ENCODE measurements at places on chromosomes 7 and 10.
A peak's percentile ranks its signal among the peaks of the same experiment; 100 is the strongest.

DNA sequence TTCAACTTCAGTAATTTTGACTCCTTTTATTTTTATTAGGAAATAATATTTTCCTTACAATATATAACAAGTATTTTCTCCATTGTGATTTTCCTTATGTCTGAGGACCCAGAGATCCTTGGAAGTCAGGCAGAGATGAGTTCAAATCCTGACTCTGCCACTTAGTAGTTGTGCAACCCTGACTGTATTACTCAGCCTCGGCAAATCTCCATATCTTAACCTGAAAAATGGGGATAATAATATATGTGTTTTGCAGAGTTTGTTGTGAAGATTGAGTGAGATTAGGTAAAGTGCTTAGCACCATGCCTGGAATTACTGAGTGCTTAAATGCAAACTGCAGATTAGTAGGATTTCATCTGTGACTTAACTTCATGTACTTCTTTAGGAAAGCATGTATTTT lies 120.5 kb upstream of the KLF14 start:
- no peak for DNase-seq

- no peak for DNase-seq
Observed at GRCh38 chr7:81873559-81873958, 103.7 kb upstream of the HGF start.

GRCh38 chr7:116395141-116395791 lies 104.3 kb upstream of the CAV2 start:
- no peak for DNase-seq

GRCh38 chr10:58457761-58458616 lies 54.7 kb upstream of the BICC1 start:
- no peak for DNase-seq

- DNase-seq: peak; percentile 55
Observed at GRCh38 chr10:95793401-95794045, 37.6 kb downstream of the ENTPD1 start.

GRCh38 chr7:23298141-23298881 lies 828 bp upstream of the MALSU1 start:
- no peak for DNase-seq

GRCh38 chr7:132941428-132941827 lies 140.5 kb downstream of the CHCHD3 start:
- DNase-seq: no peak

DNA sequence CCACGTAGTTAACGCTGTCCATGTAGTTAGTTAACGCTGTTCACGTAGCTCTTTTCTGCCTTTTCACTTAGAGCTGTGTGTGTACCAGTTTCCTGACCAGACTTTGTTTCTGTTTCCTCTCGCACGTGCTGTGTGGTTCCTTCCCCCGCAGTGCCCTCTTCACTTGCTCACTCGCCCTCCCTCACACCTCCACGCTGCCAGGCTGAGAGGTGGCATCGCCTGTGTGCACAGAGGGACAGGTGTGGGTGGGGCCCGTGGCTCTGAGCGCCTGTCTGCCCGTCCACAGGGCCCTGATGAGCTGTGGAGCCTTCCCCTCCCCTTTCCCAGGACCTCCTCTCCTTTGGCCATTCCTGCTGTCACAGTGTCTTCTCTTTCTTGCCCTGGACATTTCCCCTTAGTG lies 30.6 kb downstream of the WDR37 start:
- DNase-seq: no peak

DNA sequence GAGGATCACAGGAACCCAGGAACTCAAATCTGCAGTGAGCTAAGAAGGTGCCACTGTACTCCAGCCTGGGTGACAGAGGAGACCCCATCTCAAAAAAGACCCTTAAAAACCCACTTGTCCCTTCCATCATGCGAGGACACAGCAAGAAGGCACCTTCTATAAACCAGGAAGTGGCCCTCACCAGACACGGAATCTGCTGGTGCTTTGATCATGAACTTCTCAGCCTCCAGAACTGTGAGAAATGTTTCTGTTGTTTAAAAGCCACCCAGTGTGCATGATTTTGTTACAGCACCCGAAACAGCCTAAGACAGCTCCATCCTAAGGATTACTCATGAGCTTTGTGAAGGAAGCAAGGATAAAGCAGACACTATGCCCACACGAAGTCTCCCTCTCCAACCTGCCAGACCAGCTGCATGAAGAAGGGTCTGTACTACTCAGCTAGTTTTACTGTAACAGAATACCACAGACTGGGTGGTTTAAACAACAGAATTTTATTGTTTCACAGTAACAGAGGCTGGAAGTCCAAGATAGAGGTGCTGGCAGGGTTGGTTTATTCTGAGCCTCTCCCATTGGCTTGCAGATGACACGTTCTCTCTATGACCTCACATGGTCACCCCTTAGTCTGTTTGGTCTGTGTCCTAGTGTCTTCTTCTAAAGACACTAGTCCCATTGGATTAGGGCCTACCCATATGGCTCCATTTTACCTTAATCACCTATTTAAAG lies 13.7 kb downstream of the VIM start:
- DNase-seq: no peak

DNA sequence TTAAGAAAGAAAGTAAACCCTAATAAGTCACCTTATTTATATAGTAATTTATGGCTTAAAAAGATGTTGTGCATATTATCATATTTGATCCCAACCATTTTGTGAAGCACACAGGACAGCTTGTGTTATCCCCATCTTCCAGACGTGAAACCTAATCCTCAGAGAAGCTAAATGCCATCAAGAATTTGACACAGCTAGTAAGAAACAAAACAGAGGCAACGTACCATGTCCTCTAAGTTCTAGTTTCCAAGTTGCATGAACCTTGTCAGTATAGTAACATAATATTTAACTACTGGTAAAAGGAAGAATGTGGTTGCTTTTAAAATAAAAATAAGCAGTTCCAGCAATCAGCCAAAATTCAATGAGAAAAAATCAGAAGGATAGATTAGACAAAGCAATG lies 41.5 kb downstream of the PTN start:
- no peak for DNase-seq

- no peak for DNase-seq
Observed at GRCh38 chr10:97131666-97132065, 54.1 kb downstream of the SLIT1 start.

DNA sequence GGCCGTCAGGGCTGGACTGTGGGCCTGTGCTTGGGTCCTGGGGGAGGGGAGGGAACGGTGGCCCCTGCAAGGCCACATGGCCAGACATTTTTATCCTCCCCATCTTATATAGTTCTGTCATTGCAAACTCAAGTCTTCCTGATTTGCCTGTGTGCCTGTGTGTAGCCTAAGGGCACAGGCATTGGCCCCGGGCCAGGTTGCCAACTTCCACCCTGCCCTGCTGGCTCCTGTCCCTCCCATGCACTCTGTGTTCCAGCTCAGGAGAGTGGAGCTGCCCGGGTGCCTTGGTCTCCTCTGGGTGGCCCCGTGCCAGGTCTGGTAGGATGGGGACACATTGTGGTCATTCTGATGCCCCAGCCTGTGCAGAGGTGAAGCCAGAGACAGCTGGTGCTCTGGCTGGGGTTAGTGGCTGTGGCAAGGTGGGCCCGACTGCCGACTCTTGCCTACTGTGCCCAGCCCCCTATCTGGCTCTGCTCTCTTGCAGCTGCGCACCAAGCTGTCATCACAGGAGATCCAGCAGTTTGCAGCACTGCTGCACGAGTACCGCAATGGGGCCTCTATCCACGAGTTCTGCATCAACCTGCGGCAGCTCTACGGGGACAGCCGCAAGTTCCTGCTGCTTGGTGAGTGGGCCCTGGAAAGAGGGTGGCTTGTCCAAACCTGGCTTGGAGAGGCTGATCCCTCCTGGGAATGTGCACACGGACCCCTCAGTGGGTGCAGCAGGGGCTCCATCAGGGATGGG lies 14.8 kb downstream of the NACAD start:
- no peak for DNase-seq

DNA sequence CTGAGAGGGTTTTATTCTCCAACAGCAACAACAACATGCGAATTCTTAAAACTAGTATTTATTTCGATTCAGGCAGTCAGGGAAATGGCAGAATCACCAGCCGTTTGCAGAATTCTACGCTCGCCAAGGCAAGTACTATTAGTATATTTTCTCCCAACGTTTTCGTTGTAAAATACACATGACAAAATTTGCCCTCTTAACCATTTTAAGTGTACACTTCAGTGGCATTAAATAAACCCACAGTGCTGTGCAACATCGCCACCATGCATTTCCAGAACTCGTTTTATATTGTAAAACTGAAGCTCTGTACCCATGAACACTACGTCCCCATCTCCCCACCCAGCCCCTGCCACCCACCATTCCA lies 10.8 kb downstream of the EN2 start:
- no peak for DNase-seq

DNA sequence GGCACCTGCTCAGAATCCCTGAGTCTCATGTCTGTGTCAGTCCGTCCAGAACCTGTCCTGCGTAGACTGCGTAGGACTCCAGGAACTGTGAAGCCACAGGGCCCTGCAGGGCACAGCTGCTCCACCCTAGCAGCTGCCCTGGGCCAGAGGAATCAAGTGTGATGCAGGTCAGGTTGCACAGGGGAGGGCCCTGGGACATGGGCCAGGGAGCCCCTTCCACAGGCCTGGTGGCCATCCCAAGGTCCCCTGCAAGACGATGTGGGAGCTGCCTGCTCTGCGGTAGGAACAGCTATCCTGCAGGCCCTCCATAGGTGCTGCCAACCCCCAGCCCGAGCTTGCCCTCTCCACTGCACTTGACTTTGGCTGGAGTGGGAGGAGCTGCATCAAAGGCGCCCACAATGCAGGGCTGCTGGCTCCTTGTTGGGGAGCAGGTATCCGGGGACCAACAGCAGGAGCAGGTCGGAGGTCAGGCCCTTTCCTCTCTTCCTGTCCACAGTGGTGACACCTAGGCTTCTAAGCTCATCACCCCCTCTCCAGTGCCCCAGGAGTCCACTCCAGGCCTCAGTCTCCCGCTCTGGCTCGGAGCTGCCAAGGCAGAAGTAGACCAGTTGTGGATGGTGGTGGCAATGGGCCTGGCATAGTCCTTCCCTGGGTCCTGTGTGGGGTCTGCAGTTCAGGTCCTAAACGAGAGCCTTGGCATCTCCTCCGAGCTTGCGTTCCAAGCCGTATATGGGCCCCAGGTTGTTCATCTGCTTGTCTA lies 149.1 kb downstream of the MAPK8 start:
- DNase-seq: no peak

- DNase-seq: no peak
Observed at GRCh38 chr10:91549262-91549661, 83.6 kb downstream of the PPP1R3C start.

- DNase-seq: no peak
Observed at GRCh38 chr10:51666456-51666855, 32.9 kb downstream of the CSTF2T start.

DNA sequence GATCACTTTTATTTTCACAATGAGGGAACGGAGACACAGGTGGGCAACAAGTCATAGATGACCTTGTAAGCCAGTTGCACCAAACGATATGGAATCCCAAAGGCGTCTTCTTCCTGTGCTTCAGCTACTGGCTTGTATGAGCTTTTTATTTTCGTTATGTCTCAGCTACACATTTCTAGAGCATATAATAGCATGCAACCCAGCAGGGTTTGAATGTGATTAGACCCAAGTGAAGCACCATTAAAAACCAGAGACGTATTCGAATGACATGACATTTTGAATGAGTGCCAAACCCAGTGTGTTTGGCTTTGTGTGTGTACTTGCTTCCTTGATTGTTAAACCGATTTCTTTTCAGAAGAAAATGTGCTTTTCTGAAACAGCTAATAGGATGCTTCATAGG lies 963.2 kb upstream of the CELF2 start:
- no peak for DNase-seq

GRCh38 chr7:86949779-86950260 lies 109.6 kb downstream of the ELAPOR2 start:
- DNase-seq: no peak

DNA sequence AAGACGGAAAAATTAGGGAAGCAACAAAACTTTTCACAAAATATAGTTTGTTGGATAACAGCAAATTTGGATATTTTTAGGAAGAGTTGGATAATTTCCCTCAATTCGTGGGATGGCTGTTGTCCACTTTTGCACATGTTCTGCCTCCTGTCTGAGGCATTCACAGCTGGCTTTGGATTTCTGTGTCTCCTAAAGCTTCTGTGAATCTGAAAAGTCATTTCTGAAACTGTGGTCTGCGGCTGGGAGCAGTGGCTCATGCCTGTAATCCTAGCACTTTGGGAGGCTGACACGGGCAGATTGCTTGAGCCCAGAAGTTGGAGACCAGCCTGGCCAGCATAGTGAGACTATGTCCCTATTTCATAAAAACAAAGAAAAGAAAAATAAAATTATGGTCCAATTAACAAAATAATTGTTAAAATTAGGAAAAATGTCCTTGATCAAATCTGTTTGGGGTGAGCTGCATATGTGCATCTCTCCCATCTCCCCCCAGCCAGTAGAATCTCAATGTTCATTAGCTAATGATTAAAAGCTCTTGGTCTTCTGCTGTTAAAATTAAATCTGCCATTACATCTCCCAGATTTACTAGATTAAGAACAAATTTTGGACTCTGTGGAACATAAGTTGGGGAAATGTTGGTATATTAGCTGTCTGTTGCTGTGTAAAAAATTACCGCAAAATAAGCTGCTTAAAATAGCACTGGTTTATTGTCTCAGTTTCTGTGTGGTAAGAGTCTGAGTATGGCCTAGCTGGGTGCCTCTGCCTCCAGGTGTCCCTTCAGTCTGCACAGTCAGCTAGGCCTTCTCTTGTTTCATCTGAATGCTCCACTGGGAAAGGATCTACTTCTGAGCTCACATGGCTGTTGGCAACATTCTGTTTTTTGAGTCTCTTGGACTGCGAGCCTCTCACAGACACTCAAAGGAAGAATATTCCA lies 332.0 kb upstream of the FZD1 start:
- no peak for DNase-seq

- no peak for DNase-seq
Observed at GRCh38 chr7:142025896-142026295, 30.2 kb downstream of the MGAM start.

DNA sequence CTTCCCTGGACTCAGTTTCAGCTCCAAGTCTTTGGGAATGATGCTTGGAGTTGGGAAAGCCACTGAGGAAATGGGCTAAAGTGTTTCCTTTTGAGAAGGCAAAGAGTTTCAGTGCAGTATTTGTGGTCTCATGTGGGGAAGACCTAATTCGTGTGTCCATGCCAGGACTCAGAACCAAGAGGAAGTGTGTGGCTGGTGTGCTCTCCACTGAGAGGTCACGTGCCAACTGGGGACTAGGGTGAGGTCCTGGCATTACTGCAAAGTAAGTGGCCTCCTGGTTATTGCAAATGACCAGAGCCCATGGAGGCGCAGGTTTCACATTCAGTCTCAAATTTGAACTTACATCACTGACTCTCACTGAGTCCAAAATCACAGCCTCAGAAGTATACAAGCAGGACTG lies 48.6 kb upstream of the ITPRID1 start:
- DNase-seq: no peak

- DNase-seq: peak; percentile 10
Observed at GRCh38 chr10:103843045-103843444, 12.3 kb downstream of the SH3PXD2A start.

GRCh38 chr10:3336673-3337293 lies 164.2 kb upstream of the PITRM1 start:
- DNase-seq: no peak

Measured in activated CD4-positive, alpha-beta T cell treated with anti-CD3 and anti-CD28 coated beads, Interleukin-2, Interleukin-6, amounts not matched to agents 100 ng/mL and 50 ng/mL, durations not matched to agents 16 hours and 8 hours (primary cell).